ENCODE measurements at places on chromosomes 2 and 18. TPM values are rescaled to one million over a fixed set of nuclear protein-coding genes. Genes with fewer than 3 reads are reported as not detected.

GRCh38 chr2:108920-109809 lies 62.9 kb upstream of the FAM110C start:
- no peak for DNase-seq

- DNase-seq, result no peak
Measured at GRCh38 chr18:11512096-11513025, 97.0 kb upstream of the SLC35G4 start.

DNA sequence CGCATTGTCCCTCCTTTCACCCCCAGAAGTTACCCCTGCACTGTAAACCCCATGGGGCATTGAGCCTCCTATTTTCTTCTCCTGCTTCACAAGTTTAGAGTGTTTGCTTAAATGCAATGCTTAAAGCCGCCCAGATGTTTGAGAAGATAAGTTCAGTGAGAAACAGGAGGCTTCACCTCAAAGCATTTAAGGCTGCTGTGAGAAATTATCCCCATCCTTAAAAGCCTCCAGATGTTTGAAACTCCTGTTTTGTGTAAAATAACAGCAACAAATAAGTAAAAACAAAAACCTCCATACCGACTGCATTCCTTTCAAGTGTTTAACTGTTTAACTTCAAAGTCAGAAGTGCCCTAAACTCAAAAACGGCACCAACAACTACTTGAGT lies 81.8 kb downstream of the RTP5 start:
- DNase-seq, result no peak

Gene B4GALT6
- total RNA-seq, result 7.4 TPM

Gene GIGYF2
- total RNA-seq, result 60.2 TPM

Gene APOB
- 8.5 TPM for total RNA-seq

Gene IL36G
- total RNA-seq, result not detected

Gene ERFE
- total RNA-seq, result not detected

Measured in Right ventricle myocardium superior (tissue), 1 donor.